Effector memory CD8-positive, alpha-beta T cell (primary cell): ENCODE measurements at places on chromosomes 5 and 9.

DNA sequence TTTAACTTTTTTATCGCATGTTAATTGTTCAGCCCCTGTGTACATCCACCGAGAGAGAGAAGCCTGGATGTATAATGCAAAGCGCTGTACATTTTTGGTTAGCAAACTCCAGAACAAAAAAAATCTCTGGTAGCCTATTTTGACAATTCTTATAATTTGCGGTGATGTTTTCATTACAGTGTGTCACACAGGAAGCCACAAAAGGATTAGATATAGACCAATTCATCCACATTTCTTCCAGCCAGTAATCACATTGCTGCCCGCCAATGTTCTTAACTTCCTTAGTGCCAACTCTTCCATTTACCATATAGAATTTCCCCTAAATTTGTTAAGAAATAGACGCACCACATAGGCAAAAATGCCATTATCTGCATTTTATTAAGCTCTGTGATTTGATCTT lies 435.6 kb downstream of the EFNA5 start:
- DNase-seq, result no peak

DNA sequence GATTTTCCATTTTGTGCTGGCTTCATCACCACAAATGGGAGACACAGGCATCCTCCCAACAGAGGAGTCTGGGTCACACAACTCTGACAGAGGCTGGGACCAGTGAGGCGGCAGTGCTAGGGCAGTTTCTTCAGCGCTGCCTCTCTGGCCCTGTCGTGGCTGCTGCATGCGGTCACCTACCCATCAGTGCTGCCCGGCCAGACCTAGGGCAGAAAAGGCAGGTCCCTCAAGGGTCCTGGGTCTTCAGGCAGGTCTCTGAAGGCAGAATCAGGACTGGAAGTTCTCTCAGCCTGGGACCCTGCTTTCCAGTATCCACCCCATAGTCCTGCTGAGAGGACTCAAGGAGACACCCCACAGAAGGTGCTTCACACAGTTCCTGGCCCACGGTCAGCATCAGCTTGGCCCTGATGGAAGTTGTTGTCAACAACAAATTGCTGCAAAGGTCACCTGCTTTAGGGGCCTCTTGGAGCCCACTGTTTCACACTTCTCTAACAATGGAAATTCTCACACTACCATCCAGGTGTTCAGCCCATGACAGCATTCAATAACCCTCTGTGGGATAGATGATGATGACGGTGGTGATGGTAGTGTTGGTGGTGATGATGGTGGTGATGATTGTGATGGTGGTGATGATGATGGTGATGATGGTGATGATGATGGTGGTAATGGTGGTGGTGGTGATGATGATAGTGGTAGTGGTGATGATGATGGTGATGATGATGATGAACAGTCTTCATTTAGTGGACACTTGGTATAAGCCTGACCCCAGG lies 146.4 kb upstream of the PPP1R26 start:
- no peak for DNase-seq

GRCh38 chr9:85142496-85142911 lies 473.0 kb downstream of the NTRK2 start:
- DNase-seq, result no peak

GRCh38 chr5:169695919-169696490 lies 58.9 kb downstream of the DOCK2 start:
- DNase-seq, result no peak

- DNase-seq, result no peak
Observed at GRCh38 chr9:9142001-9142400, 1342.4 kb upstream of the DMAC1 start.

DNA sequence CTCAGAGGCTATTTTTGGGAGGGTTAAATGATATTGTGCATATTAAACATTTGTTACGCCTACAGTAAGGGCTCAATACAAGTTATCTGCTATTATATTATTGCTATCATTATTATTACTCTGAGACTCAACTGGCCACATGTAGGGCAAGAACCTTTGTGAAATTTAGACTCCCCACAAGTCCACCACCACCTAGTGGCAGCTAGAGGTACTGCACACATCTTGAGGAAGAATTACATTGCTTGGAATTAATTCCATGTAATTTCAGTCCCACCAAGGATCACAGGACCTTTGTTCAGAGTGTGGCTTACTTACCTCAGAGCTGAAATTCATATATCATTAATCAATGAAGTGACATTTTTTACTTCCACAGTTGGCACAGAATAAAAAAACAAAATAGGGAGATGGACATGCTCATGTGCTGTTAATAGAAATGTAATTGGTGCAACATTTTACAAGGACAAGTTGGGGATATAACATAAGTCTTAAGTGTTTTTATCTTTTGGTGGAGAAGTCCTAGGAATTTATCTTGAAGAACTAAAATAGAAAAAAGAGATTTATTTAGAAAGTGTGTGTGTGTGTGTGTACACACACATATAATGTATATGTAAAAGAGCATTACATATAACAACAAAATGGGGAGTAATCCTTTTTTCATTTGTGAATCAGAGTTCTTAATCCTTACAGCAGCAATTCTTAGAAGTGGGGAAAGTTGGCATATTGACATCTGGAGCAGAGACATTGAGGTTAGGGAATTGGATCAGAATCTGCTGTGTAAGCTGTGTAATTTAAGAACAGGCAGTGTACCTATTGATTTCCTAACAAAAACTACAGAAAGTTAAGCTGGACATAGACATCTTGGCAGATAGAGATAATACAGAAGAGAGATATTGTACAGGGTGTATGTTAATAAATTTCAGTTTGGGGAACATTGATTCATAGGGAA lies 11.2 kb downstream of the MSANTD3 start:
- DNase-seq, result peak; percentile 66

GRCh38 chr9:7284117-7284516 lies 515.5 kb downstream of the DMAC1 start:
- DNase-seq, result no peak

DNA sequence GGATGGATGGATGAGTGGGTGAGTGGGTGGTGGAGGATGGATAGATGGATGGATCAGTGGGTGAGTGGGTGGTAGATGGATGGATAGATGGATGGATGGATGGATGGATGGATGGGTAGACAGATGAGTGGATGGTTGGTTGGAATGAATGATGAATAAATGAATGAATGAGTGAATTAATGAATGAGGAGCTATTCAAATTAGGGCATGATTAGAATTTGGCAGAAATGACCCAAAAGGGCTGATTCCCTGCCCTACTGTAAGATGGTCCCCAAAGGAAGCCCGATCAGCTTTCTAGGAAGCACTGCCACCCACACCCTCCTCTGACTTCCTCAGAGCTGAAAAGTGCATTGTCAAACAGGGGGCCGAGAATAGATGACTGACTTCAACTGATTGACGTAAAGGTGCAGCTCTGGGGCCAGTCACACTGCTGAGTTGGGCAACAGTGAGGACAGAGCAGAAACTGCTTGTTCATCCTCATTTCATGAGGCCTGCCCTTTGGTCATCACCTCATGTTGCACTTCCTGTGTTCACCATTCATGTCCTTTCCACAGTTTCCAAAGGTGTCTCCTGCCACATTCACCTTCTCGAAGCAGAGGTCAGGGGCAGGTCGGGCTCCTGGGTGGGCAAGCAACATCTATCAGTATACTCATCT lies 34.3 kb downstream of the NIPAL4 start:
- DNase-seq, result no peak

DNA sequence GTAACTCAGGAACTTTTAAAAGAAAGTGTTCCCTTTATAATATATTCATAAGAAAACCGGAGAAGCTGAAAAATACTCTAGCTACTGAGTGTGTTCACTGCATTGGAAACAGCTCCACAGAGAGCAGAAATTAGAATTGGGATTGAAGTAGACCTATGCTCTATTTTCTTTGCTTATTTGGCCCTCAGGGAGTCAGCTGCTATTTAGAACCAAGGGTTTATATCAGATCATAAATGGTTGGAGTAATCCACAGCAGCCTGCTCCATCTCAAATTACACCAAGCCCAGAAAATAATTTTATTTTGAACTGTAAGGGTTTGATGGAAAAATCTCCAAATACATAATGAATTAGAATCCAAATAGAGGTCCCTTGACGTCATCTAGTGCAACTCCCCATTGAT lies 202.6 kb downstream of the ADAMTSL1 start:
- no peak for DNase-seq

DNA sequence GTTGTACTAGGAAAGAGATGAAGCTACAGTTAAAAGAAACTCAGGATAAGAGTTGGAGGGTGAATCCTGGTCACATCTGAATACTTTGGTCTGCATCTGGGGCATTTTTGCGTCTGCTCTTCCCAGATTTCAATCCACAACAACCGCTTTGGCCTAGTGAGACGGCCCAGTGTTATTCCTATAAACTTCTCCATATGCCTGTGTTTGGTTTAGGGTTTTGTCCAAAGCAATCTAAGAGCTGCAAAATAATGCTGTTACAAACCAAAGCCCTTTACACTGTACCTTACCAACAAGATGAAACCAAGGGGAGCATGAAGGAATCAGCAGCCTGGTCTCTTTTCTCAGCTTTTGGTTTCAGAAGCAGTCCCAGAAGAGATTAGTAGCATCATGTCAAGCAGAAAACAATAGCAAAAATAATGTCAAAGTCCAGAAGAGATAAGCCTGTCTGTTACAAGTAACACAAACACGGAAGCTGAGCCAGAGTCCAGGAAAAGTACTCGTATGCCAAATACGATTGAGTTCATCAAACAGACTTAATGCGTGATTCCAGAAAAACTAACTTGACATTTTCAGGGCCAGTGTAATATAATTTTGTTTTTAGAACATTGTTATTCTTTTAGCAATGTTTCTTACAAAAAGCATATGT lies 379.9 kb upstream of the ACO1 start:
- no peak for DNase-seq

GRCh38 chr5:140481758-140482157 lies 65.7 kb upstream of the EIF4EBP3 start:
- no peak for DNase-seq

- no peak for DNase-seq
Observed at GRCh38 chr9:89473762-89474469, 24.0 kb downstream of the SEMA4D start.

- DNase-seq, result no peak
Observed at GRCh38 chr9:131273856-131274673, 2.2 kb downstream of the FAM78A start.

DNA sequence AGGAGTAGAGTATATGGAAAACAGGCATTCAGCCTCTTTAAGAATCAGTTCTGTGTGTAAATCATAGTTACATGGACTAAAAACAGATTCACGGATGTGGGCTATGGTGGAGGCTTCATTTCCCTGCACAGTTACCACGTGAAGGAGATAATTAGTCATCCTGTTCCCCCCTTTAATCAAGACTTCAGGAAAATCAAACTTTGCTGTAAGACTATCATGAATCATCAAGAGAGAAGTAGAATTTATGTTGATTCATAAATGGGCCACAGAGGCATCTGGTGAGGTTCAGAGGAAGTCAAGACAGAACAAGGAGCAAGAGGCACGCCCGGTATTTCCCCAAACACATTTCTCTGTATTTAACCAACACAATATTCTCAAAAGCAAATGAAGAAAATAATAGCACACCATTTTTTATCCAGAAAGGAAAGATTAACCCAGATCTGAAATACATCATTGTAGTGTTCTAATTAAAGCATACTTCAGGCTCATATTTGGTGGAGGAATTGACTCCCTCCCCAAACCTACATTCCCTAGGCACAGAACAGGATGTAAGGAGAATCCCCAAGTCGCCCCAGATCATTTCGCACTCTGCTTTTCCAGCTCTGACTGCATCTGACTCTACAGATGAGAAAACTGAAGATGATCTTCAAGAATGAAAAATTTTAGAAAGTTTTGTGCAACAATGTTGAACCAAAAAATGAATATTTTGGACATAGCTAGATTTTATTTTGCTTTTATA lies 175.8 kb upstream of the GAS1 start:
- DNase-seq, result no peak

- DNase-seq, result no peak
Observed at GRCh38 chr9:134348404-134349155, 22.3 kb downstream of the RXRA start.

DNA sequence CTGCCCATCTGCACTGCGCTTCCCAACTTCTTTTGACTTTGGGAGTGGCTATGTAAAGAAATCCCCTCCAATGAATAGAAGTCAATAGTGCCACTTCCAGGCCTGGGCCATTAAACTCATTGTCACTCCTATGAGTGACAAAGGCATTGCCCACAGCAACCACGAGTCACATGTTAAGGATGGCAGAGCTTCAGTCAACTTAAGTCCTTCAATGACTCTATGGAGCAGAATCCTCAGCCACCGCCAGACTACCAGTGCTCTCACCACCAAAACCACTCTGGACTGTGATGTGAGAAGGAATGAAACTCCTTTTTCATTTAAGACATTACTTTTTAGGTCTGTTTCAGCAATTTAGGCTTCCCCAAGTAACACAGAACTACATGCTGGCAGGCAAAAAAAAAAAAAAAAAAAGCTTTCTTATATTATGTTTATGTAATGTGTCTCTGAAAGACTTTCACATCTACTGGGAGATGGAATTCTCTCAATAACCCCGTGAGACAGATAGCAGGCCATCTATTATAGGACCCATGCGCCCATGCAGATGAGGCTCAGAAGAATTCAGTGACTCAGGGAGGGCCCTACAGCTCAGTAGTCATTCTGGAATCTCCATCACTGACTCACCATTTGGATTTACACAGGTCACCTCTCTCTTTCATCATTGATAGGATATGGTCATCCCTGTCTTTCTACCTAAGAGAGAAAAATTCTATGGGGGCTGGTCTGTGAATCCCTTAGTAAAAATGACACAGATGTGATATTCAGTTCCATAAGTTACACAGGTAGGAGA lies 180.5 kb downstream of the CEMIP2 start:
- no peak for DNase-seq

DNA sequence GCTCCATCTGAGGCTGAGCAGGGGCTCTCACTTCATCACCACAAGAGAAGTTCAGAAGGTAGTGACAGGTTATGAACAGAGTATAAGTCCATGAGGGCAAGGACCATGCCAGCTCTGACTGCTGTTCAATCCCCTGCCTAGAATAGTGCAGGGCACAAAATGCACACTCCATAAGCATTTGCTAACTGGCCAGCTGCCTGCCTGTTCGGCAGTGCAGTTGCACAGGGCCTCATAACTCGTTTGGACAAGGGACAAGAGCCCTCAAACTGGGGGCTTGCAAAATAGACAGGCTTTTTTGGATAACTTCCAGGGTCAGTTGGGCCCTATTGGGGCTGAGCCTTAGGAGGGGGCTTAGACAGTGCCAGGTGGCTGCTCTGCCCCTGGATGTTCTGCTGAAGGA lies 21.1 kb downstream of the SPARC start:
- DNase-seq, result no peak

- DNase-seq, result no peak
Observed at GRCh38 chr9:3088219-3088618, 244.3 kb upstream of the PUM3 start.
